ENCODE measurements at places on chromosomes 1 and 21.

DNA sequence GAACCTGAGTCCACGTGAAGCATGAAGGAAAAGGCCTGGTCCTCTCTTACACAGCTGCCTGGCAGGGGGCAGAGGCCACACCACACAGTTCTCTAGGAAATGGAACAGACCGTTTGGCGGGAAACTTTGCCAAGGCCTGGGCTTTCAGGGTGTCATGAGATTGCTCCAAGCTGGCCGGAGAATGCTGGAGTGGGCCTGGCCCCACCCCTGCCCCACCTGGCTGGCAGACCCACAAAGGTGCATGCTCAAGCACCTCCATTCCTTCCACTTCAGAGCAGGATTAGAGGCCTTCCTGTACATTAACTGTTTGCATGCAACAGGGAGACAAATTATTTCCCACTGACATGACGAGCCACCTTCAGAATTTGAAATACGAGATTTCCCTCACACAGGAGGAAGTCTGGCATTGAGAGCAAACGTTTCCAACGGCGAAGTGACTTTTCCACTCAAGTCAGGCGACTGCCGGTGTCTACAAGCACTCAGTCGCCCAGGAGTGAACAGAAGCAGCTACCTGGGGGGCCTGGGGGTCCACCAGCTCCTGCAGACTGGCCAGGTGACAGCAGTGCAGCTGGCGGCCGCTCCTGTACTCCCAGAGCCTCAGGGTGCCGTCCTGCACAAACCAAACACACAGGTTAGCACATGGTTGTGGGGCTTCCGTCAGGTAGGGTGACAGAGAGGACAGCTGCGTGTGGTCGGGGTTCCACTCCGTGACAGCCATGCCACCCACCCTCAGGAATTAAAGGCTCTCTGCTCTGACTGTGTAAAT, 24.0 kb downstream of the WDR4 start:
- DNase-seq, result no peak

GRCh38 chr1:243501002-243501401, 245.2 kb downstream of the SDCCAG8 start:
- DNase-seq, result no peak

- no peak for DNase-seq
Measured at GRCh38 chr1:3544040-3544977, 67.0 kb downstream of the MEGF6 start.

- no peak for DNase-seq
Measured at GRCh38 chr1:212539737-212540430, 68.7 kb upstream of the ATF3 start.

DNA sequence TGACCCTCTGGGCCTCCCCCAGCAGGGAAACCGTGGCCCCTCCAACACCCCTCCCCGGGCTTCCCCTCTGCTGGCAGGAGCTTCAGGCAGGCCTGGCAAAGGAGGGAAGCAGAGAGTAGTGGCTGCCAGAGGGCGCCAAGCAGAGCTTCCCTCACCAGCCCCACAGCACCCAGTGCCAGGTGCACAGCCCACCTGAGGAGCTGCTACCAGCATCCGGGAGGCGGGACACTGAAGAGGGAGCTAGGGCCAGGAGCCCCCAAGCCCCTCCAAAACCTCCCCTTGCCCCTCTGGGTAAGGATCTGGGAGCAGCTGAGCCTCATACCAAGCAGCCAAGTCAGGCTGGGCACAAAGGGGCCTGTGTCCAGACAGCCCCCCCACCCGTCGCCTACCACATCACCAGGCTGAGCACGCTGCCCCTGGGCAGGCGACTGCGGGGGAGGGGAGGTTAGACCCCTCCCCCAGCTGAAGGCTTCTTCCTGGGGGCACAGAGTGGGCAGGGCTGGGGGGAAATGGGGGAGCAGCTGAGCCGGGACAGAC, 19.6 kb downstream of the CCDC24 start:
- no peak for DNase-seq

DNA sequence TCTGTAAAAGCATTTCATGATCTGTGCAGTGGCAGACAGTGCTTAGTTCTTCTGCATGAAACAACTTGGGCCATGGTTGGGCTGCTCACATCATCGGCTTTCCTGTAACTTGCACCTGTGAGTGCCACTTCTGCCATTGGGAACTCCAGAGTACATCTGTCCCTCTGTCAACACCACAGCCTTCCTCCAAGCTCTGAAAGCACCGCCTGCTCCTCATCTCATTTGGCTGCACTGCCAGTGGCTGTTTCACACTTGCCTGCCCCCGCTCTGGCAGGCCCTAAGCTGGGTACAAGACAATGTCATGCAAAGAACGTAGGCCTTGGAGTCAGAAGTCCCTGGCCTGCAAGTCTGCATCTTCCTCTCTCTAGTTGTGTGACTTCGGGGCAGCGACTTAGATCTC, 46.4 kb downstream of the DDX20 start:
- DNase-seq, result no peak

DNA sequence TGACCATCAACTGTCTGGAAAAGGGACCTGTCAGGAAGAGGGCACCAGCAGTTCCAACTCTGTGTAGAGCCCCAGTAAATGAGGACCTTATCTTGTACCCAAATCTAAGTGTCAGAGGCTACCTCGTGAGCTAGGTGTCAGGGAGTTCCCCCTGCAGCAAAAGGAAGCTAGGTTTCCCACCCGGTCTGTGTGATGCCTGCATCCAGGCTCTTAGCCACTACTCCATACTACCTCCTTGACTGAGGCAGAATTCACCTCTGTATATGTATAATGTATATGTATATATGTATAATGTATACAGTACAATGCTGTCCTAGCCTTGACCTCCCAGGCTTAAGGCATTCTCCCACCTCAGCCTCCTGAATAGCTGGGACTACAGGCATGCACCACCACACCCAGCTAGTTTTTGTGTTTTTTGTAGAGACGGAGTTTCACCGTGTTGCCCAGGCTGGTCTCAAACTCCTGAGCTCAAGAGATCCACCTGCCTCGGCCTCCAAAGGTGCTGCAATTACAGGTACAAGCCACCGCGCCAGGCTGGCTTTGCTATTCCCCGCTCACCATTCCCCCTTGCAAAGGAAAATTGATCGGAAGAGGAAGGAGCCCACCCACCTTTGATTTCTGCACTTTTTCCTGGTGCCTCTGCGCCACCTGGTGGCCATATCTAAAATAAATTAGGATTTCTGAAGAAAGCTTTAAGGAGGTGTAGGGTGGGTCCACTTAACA, 15.7 kb upstream of the LUZP1 start:
- no peak for DNase-seq

DNA sequence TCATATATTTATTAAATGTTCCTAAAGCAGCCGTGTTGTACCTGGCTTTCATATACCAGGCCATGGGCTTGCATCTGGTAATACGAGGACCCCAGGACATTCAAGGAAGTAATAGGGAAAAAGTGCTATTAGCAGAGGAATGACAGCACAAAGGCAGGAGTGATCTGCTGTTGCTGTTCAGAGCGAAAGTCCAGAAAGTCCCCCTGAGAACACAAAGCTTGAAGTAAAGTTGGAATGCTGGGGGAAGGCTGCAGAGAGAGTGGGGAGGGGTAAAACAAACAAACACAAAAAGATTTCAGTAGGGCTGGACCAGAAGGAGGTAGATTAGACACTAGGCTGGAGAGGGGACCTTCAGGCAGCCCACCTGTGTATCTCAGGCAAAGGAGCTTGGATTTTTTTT, 94.6 kb upstream of the C8B start:
- DNase-seq, result no peak

- no peak for DNase-seq
Measured at GRCh38 chr1:158115126-158115525, 65.6 kb upstream of the CD1D start.

- DNase-seq, result no peak
Measured at GRCh38 chr1:2046953-2047748, 3.1 kb upstream of the PRKCZ start.

DNA sequence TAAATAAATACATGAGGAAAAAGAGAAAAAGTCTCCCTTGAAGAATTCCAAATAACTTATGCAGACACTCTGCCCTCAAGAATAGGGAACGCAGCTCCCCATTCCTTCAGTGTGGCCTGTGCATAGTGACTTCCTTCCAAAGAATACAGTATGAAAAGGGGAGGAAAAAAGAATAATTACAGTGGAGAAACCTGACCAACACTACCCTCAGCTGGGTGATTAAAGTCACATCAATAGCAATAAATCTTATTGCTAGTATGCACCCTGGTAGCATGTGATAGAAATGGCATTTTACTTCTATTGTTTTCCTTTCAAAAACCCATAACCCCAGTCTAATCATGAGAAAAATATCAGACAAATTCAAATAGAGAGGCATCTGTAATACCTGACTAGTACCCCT, 85.1 kb downstream of the ZZZ3 start:
- DNase-seq, result no peak

DNA sequence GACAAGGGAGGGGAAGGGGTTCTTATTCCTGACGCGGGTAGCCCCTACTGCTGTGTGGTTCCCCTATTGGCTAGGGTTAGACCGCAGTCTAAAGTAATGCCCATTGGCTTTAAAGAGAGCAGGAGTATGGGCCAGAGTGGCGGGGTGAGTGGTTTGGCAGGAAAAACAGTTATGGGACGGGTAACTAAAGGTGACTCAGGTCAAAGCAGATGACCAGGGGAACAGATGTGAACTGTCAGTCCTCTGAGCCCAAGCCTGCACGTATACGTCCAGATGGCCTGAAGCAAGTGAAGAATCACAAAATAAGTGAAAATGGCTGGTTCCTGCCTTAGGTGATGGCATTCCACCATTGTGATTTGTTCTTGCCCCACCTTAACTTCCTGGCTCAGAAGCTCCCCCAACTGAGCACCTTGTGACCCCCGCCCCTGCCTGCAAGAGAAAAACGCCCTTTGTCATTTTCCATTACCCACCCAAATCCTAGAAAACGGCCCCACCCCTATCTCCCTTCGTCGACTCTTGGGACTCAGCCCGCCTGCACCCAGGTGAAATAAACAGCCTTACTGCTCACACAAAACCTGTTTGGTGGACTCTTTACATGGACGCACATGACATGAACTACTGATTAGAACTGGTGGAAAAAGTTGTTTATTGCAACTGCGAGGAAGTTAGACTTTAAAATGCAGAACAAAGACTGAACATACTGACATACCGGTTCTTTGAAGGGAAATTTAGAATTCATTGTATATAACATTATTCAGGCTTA, 758 bp upstream of the ATAD3B start:
- no peak for DNase-seq

DNA sequence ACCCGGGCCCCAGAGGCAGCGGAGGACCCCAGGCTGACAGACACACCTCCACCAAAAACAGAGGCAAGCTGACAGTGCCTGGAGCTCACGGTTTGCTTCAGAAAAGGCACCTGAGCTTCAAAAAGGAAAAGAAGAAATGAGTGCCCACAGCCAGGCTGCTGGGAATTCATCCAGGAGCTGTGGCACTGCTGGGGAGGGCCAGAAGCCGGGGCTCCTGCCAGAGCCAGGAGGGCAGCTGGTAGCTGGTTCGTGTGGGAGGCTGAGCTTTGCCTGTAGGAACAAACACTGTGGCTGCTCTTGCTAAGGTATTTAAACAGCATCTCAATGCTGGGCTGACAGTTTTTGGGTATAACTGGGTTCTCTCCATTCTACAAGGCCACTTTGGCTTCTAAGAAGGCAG, 19.5 kb downstream of the KCNJ6 start:
- no peak for DNase-seq

DNA sequence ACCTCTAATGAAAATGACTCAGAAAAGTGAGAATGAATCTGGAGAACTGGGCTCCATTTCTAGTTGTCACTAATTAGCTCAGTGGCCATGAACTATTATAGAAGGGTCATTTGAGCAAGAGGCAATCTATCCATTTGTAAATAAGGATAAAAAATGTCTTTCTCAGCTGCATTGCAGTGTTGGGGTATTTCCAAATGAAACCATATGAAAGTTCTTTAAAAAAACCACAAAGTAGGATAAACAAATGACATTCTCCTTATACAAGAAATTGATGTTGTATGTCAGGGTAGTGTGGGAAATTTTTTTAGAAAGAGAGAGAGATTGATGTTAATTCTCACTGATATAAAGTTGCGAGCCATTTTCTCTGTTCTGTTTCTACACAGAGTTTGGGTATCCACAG, 26.0 kb downstream of the FMO3 start:
- DNase-seq, result no peak

GRCh38 chr1:90370686-90371447, 346.2 kb downstream of the BARHL2 start:
- DNase-seq, result no peak

- DNase-seq, result no peak
Measured at GRCh38 chr1:168732736-168733135, 3.7 kb upstream of the DPT start.

- DNase-seq, result no peak
Measured at GRCh38 chr1:41580021-41580420, 95.5 kb upstream of the EDN2 start.

DNA sequence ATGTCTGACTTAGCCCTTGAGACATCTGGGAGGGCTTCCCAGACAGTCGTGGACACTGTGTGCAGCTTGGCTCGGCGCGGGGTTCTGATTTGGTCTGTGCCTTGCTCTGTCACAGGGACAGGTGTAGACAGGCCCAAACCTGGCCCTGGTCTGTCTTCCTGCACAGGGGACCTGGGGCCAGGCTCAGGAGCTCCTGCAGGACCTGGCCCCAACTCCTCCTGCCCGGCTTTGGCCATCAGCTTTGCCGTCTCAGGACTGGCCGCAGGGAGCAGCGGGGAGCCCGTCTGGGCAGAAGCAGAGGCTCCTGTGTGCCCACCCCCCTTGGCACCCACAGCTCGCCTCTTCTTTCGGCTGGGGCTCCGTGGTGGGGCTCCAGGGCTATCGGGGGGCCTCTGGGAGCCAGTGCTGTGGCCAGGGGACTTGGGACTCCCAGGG, 1.7 kb downstream of the PERM1 start:
- DNase-seq, result no peak

DNA sequence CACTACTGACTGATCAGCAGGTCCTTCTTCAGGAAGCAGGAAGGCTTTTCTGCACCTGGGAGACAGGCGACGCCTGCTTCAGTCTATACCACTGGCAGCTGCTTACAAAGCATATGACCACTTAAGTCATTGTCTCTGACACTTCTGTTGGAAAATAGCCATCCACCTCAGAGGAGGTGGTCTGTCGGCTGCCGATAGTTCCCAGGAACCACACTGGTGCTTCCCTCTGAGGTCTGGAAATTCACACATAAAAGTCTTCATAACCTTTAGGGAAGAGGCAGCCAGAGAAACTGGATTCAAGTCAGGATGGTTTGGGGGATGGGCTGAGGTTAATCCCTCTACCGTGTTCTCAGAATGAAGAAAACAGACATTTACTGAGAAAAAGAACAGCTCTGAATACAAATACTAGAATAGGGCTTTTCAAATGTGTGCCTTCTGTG, 15.6 kb upstream of the SRP9 start:
- no peak for DNase-seq

DNA sequence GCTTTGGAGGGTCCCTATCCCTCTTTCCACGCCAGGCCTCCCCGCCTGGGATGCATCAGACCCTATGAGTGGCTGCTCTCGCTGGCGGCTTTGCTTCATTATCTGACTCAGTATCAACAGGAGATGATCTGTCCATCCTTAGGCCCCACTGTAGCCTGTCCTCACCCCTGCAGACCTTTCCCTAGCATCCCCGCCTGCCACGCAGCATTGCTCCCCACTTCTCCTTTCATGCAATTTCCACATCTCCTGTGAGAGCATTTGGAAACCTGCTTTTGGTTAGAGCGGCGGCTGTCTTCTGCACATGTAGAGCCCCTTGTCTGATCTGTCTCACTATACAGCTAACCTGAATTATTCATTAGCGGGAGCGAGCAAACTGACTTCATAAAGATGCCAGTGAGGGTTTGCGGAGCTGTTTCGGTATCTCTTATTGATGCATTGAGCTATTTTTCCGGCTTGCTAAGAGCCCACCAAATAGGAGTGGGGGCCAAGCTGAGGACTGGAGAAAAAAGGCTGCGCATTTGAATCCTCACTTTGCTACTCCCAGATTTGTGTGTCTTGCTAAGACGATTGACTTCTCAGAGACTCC, 40.0 kb upstream of the ATP2B4 start:
- DNase-seq, result no peak
